ENCODE measurements at places on chromosomes 5 and 9.

DNA sequence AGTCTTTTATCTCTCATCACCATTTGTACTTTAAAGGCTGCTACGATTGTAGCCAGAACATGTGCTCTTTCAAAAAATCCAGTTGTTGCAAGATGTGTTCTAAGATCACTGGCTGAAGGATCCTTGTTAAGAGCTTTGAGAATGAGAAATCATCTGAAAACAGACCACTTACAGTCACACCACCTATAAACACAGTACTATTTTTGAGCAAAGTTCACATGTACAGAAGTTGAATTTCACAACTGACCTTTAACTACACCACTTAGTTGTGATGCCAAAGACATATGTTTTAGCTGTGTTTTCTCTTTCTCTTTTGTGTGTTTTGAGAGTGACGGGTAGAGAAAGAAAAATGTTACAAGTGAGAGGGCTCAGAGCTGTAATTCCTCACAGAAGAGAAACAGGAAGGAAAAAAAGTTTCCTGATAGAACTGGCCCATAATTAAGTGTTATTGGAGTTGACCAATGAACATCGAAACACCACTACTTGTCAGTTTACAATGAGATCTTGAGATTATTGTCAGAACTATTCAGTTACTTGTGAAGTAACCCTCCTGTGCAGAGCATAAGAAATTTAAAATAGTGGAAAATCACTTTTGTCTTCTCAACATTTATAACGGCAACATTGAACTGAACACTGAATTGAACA lies 245.4 kb downstream of the MLLT3 start:
- DNase-seq: no peak

DNA sequence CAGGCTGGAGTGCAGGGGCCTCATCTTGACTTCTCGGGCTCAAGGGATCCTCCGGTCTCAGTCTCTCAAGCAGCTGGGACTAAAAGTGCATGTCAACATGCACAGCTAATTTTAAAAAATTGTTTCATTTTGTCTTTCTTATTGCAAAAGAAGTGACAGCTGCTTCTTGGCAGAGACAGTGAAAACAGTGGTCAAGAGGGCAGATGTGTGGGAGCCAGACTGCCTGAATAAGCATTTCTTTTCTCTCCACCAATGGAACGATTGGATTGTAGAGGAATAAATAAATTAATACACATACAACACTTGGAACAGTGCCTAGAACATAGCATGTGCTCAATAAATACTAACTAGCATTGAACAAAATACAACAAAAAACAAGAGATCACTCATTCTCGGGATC lies 27.4 kb upstream of the KIF4B start:
- DNase-seq: no peak

DNA sequence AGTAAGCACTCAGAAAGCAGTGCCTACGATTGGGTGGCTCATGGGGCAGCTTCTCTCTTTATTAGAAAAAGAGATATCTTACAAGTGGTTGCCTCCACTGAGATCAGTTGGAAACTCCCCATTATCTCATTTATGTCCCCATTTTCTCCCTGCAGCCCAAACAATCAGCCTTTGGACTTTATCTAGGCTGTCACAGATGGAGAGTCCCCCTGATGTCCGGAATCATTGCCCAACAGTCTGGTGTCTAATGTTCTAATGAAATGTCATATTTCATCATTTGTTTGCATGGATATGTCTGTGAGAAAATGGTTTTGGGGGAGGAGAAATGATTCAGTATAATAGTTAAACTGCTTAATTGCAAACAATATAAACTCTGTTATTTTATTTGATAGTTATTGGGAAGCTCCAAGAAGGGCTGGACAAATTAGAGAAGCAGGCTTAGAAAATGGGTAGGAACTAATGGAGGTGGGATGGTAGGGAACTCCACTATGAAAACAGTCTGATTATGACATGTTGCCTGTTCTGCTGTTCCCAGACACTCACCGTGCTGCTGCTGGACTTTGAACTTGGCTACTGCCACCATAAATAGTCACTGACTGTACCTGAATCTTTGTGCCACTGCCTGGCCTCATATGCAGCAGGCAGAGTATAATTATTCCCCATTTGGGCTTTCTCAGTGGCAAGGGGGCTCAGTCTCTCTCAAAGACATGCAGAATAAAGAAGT lies 38.3 kb upstream of the SMAD5 start:
- no peak for DNase-seq

DNA sequence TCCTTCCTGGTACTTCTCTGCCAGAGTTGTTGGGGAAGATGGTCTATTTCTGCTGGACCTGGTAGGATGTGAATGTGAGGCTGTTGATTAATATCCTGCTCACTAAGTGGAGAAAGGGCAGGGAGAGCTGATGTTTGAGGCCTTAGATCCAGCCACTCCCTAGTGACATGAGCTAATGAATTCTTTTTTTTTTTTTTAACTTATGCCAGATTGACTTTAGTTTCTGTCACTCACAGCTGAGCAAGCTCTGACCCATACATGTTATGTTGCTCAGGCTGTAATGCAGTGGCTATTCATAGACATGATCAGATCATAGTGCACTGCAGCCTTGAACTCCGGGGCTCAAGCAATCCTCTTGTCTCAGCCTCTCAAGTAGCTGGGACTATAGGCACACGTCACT lies 75.1 kb upstream of the SPRY4 start:
- no peak for DNase-seq

DNA sequence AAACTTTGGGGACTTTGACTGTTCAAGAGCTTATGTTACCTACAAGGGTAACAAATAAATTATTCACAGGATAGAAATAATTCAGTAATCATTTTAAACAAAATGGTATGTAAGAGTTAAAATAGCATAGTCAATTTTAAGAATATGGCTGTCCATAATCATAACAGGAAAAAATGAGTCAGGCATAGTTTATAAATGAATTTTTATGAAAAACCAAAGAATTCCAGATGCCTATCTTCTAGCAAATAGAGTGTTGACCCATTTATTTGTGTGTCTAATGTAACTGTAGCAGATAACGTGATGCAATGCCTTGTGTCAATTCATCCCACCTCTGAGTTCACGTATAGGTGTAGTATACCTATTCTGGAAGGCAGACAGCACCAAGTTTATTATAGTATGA lies 169.7 kb upstream of the CDH9 start:
- DNase-seq: no peak

- no peak for DNase-seq
Measured at GRCh38 chr5:135011355-135012032, 22.5 kb downstream of the PITX1 start.

GRCh38 chr9:19119801-19120440 lies 7.4 kb downstream of the PLIN2 start:
- DNase-seq: no peak

DNA sequence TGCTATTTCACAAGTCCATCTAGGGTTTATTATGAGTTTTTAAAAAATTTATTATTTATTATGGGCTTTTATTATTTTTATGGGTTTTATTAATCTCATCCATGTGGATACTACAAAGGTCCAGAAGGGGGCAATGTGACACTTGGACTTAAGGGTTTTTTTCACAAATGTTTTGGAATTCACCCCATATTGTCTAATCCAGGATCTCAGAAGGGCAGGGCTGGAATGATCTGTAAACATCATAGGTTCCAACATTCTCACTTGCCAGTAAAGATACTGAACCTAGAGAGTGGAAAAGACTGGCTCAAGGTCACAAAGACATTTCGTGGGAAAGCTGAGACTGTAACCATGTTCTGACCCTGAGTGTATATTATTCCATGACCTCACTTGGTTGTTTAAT lies 35.6 kb downstream of the NIM1K start:
- DNase-seq: peak; percentile 12

- DNase-seq: no peak
Measured at GRCh38 chr9:132864691-132865090, 13.4 kb downstream of the AK8 start.

GRCh38 chr5:154740483-154740882 lies 14.7 kb upstream of the LARP1 start:
- no peak for DNase-seq

DNA sequence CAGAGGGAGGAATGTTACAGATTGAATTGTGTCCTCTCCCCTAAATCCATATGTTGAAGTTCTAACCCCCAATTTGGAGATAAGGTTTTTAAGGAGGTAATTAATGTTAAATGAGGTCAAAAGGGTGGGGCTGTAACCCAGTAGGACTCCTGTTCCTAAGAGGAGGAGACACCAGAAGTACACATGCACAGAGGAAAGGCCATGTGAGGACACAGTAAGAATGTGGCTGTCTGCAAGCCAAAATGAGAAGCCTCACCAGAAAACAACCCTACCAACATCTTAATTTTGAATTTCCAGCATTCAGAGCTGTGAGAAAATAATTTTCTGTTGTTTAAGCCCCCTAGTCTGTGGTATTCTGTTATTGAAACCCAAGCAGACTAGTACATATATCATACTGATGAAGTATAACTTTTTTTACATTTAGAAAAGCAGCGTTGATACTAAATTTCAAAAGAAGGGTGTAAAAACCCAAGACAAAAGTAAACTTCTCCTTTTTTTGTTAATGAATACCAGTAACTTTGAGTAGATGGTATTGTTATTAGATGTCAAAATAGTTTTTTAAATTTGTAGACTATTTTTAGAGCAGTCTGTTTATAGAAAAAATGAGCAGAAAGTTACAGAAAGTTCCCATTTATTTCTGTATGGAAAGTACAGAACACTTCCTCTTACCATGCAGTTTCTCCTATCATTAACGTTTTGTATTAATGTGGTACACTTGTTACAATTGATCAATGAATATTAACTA lies 25.1 kb downstream of the RNF180 start:
- DNase-seq: no peak

DNA sequence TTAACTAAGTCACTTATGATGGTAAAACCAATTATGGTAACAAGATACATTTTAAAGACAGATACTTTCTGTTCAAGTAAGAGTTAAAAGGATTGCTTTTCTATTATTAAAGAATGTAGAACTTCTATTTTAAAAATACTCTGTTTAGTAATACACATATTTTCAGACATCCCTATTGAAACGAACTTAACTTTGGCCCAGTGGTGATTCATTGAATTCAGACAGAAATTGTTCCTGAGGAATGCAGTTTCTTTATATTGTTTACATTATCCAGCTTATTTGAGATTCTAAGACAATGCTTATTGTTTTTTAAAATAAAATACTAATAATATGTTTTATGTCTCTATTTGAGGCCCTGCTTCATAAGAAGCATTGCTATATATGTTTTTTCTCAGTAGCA lies 816.4 kb downstream of the SEMA5A start:
- DNase-seq: no peak

GRCh38 chr5:90408571-90409317 lies 812 bp downstream of the CETN3 start:
- DNase-seq: no peak

- DNase-seq: no peak
Measured at GRCh38 chr9:127452691-127453090, 1.4 kb downstream of the LRSAM1 start.

GRCh38 chr5:83092619-83093018 lies 15.3 kb downstream of the XRCC4 start:
- DNase-seq: no peak

GRCh38 chr9:98326459-98327248 lies 71.2 kb upstream of the TBC1D2 start:
- DNase-seq: no peak
